ENCODE measurements at places on chromosomes 6 and 20.

GRCh38 chr20:19692100-19692499, 66.0 kb upstream of the RIN2 start:
- DNase-seq: peak; percentile 31

GRCh38 chr20:33083544-33084340, 4.3 kb downstream of the BPIFB4 start:
- no peak for DNase-seq

DNA sequence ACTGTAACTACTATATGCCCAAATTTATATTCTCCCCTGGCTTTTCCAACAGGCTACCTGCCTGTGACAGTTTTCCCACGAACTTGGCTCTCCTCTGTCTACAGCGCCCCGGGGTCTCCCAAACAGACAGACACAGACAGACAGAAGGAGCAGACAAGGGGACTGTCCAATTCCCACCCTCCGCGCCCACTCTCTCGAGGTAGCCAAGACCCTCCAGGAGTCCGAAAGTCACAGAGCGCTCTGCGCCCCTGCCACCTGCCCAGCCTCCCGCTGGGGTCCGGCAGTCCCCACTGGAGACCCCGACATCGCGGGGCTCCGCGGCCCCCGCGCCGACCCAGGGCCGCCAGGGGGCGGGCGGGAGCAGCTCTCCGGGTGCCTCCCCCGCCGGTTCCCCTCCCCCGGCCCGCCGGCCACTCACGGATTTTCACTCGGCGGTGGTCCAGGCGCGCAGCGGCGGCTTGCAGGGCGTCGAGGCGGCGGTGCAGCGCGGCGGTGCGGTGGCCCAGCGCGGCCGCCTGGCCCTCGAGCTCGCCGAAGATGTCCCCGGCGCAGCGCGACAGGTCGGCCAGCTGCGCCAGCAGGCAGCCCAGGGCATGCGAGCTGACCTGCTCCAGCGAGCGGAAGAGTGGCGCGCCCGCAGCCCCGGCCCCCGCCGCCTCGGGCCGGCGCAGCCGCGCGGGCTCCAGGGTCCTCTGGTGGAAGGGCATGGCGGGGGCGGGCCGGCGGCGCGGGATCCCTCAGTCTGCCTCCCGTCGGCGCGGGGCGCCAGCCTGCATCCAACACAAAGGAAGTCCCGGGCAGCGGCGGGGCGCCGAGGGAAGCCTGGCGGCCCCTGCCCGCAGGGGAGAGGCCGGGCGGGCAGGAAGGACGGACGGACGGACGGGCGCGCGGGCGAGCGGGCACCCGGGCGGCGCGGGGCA, 81.3 kb upstream of the CCDC28A start:
- peak; percentile 53 for DNase-seq

DNA sequence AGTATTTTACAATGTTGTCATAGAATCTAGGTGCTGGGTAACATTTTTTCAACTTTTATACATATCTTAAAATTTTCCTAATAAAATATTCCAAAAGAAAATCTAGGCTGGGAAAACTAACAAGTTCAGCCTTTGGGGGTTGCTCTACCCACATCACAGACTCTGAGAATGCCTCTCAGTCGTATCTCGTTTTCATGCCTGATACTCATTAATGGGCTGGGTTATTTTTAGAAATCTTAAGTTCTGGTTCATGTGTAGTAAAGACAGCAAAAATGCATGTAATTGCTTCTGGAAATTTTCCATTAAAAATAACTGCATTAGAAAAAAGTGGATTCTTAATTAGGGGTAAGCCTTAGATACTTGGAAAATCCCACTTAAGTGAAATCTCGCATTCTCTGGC, 149.3 kb downstream of the SLC24A3 start:
- DNase-seq: no peak

GRCh38 chr6:33850869-33851541, 47.2 kb upstream of the MLN start:
- DNase-seq: no peak

GRCh38 chr20:8547035-8547650, 415.1 kb downstream of the PLCB1 start:
- no peak for DNase-seq
